ENCODE measurements at places on chromosomes 16 and 17.

GRCh38 chr16:27698266-27698665 lies 148.3 kb downstream of the KATNIP start:
- no peak for DNase-seq

GRCh38 chr17:43352579-43353331 lies 46.0 kb upstream of the ARL4D start:
- no peak for DNase-seq

GRCh38 chr16:71808593-71809459 lies at the start of gene AP1G1:
AP1G1 (minus strand) TSS chr16:71808834; CDS start chr16:71789479, 19,355 bp downstream.
- peak; percentile 98 for DNase-seq

GRCh38 chr16:9112166-9112843 lies 20.9 kb downstream of the HAPSTR1 start:
- DNase-seq = no peak

DNA sequence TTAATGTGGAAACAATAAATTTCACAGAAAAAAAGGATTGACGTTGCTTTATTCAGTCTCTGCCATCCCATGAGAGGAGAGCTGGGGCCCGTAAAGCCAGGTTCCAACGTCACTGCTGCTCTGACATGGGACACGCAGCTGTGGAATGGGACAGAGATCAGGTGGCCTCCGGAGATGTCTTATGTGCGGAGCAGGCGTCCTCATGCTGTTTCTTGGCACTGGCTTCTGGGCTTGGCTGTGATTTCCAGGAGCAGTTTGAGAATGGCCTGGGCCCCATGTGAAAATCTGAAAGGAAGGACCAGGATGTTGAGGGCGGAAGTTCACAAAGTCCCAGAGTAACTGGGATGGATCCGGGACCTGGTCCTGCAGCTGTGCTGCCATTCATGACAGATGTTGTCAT lies 32.4 kb downstream of the NDEL1 start:
- no peak for DNase-seq

DNA sequence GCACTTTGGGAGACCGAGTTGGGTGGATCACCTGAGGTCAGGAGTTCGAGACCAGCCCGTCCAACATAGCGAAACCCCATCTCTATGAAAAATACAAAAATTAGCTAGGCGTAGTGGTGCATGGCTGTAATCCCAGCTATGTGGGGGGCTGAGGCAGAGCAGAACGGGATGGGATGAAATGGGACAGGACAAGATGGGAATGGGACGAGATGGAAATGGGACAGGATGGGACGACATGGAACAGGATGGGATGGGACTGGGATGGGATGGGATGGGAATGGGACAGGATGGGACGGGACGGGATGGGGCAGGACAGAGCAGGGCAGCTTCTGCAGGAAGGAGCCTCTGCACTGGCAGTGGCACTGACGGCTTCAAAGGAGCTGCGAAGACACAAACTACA lies 106.1 kb downstream of the ANKRD11 start:
- no peak for DNase-seq

DNA sequence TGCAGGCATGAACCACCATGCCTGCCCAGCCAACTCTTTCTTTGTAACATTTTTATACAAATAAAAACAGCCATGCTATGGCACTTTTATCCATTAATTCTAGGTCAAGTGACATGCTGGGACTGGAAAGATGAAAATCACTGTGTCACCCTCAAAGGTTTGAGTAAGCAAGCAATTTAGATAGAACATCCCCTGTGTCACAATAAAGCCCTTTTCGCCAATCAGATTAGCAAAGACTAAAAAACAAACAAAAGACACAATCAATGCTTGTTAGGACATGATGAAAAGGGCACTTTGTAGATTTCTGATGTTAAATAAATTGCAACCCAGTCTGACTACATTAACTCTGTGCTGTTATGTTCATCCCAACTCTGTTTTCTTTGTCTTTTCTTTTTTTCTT lies 26.4 kb downstream of the CHP2 start:
- DNase-seq = no peak

DNA sequence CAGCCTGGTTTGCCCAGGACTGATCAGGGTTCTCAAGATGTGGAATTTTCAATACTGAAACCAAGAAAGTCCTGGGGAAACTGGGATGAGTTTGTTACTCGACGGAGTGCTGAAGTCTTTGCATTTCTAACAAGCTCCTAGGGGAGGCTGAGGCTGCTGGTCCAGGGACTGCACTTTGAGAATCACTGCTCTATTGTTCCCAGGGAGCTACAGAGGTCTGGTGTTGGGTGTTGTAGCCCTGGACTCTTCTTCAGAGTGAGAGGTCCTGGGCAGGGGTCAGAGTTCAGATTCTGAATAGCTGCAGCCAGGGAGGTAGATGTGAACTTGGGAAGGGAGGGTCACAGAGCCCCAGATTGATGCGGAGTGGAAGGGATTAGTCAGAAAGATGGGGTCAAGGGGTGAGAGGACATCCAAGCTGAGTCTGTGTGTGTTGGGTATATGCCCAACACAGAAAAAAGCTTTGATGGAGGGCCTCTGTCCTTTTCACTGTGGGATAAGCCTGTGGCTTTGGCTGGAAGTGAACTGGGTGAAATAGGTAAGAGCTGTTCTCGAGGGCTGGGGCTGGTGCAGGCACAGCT lies 14.1 kb downstream of the TMEM238L start:
- DNase-seq = no peak

- DNase-seq = no peak
Measured at GRCh38 chr16:68943961-68944360, 100.6 kb downstream of the TANGO6 start.

GRCh38 chr16:77677129-77677528 lies 45.2 kb upstream of the NUDT7 start:
- no peak for DNase-seq

DNA sequence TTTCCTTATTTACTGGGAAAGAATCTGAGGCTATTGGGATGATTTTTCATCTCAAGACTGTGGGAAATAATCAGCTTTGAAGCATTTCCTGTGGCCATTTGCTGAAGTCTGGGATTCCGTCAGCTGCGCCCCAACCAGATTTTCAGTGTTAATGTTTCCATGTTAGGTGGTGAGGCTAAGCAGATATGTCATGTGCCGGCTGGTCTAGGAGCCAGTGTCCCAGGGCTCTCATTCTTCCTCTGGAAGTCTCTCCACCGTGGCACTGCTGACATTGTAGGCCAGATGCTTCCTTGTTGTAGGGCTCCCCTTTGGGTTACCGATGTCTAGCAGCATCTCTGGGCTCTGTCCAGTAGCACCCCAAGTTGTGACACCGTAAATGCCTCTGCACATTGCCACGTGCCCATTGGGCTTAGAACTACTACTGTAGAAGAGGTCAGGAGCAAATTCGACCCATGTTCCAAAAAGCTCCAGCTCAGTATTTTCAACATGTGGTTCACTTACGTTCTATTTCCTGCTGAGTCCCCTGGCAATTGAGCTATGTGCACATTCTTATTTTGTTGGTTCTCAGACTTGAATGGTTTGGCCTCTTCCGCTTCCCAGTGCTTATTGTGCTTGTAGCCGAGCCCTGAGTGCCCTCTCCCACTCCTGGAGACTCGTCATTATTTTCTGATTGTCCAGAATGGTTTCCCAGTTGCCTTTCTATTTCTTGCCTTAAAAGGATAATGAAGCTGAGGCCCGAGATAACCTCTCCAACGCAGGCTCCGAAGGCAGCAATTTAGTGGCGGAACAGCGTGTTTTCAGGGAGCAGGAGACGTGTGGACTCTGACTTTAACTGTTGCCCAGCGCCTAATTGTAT lies 82.2 kb downstream of the SPECC1 start:
- no peak for DNase-seq

- DNase-seq = no peak
Measured at GRCh38 chr16:24635900-24636610, 93.4 kb upstream of the TNRC6A start.

DNA sequence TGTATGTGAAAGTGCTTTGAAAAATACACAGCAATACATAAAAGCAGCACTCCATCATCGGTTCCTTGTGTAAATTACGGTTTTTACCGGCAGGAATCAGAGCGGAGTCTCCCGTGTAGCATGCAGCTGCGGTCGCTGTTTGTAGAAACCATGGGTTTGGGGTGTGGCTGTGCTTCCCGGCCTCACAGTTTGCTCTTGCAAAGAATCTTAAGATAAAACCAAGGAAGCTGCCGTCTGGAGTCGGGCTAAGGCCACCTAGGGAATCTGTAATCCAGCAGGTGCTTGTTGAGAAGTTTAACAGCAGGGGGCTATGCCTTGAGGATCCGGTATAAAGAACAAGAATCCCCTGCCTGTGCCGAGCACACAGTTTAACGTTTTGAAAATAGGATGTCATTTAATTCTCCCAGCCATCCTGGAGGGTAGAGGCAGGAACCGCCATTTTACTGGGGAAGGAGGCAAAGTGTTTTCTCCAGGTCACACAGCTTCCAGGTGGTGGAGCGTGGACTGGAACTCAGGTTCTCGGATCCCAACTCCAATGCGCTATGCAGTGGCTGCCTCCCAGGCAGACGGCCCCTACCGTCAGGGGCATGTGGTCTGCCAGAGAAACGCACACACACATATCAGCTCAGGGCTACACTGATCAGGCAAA lies 6.0 kb upstream of the TLCD3A start:
- no peak for DNase-seq

GRCh38 chr17:10931133-10931532 lies 93.2 kb upstream of the PIRT start:
- no peak for DNase-seq

- no peak for DNase-seq
Measured at GRCh38 chr17:72691017-72691416, 401.5 kb downstream of the SLC39A11 start.

- DNase-seq = no peak
Measured at GRCh38 chr16:389352-389751, 7.6 kb upstream of the PGAP6 start.

DNA sequence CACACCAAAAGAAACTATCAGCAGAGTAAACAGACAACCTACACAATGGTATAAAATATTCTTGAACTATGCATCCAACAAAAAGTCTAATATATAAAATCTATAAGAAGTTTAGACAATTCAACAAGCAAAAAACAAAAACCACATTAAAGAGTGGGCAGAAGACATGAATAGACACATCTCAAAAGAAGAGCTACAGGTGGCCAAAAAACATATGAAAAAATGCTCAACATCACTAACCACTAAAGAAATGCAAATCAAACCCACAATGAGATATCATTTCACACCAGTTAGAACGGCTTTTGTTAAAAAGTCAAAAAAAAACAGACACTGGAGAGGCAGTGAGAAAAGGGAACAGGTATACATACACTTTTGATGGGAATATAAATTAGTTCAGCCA lies 348.9 kb upstream of the MAF start:
- DNase-seq = peak; percentile 60

DNA sequence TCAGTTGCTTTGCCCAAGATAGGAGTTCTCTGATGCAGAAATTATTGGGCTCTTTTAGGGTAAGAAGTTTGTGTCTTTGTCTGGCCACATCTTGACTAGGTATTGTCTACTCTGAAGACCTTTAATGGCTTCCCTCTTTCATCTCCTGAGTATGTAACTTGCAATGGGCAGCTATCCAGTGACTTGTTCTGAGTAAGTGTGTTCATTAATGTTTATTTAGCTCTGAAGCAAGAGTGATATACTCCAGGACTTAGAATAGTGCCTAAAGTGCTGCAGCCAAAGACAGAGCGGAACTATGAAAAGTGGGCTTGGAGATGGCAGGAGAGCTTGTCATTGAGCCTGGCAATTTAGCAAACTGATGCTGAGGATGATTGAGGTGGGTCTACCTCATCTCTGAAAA lies 8.8 kb upstream of the TANGO6 start:
- DNase-seq = no peak

DNA sequence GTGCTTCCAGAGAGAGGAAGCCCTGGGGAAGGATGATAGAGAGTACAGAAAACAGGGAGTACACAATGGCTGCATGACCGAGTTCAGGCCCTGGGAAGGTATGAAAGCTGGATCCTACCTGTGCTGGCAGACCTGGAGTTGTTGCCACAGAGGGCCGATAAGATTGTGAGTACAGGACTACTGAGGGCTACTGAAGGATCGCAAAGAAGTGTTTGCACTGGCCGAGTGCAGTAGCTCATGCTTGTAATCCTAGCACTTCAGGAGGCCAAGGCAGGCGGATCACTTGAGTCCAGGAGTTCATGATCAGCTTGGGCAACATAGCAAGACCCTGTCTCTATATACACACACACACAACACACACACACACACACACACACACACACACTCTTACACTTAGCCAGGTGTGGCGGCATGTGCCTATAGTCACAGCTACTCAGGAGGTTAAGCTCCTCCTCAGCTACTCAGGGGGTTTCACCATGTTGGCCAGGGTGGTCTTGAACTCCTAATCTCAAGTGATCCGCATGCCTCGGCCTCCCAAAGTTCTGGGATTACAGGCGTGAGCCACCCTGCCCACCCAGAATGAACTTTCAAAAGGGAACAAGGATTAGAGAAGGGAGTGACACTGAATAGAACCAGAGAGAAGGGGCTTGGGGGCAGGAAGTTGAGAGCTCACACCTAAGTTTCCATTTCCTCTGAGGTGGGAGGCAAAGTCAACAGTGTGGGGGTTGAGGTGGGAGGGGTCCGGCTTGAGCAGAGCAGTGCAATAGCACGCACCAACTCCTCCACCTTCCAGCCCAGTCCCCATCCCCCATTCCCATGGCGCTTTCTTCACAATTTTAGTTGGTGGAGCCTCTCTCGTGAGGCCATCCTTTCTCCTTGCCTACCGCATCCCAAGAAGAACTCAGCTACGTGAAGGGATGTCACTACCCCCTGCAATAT lies 7.5 kb downstream of the SCIMP start:
- DNase-seq = no peak

DNA sequence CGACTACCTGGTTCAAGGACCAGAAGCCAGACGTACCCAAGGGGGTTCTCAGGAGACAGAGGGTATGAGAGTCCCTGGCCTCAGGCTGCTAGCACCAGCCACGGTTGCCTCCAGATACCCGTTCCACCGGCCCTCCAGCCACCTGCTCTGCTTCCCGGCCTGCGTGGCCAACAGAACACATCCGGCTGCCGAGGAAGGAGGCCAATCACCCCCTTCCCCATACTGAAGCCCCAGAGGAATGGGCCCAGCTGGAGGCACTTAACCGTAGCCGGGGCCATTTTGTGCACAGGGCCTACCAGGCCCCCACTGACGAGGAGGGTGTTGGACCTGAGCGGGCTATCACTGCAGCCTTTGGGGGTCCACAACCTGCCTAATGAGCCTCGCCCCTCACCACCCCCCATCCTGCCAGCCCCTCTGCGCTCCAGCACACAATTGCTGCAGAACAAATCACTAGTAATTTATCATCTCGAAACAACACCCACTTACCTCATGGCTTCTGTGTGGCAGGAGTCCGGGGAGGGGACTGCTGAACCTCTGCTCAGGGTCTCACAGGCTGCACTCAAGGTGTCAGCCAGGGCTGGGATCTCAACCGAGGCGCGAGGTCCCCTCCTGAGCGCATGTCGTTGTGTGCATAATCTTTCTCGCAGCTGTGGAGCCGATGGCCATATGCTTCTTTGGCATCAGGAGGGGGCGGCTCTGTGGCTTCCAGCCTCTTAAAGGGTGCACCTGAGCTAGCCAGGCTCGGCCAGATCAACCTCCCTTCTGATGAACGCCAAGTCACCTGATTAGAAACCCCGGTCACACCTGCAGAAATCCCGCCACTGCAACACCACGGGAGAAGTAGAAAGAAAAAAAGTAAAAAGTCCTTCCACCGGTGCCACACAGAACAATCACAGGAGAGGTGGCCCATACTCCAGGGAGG lies 10.1 kb upstream of the KREMEN2 start:
- peak; percentile 41 for DNase-seq

GRCh38 chr17:44977065-44977464 lies 9.0 kb upstream of the C1QL1 start:
- no peak for DNase-seq

Data from MM.1S (cell line).